NCI-H446 (cell line): ENCODE measurements at places on chromosomes 3 and 15.

DNA sequence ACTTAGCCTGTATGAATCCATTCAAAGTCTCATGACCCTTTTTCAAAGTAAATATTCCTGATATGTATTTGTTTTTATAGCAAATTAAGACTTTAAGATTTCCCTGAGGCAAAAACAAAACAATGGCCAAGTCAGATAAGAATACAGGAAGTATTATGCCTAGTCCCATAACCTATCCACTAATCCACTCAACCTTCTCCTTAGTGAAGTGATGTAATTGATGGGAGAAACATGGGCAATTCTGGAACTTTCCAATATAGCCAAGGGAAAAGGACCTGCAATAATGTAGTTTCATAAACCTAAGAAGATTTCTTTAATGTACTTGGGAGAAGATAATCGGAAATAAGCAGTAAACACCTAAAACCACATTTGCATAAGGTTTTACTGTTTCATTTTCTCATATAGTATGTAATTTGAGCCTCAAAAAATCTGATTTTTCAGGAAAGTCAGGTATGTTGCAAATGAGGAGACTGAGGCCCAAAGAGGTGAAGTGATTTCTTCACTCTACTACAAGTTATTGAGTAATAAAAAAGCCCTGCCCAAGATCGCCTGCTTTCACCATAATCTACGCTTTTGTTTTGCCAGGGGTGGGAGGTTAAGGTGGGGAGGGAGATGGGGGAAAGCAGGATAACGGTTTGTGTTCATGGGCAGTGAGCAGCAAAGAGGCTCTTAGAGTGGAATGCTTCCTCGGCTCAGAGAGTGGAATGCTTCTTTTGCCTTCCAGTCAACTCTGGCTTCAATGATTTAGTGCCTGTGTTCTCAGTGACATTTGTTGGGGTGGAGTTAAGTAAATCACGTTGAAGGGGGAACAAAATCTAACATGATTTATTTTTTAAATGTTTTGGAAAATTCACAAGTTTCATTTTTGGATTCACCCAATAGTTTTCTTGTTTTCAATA, 95.0 kb upstream of the FNDC3B start:
- DNase-seq: no peak

DNA sequence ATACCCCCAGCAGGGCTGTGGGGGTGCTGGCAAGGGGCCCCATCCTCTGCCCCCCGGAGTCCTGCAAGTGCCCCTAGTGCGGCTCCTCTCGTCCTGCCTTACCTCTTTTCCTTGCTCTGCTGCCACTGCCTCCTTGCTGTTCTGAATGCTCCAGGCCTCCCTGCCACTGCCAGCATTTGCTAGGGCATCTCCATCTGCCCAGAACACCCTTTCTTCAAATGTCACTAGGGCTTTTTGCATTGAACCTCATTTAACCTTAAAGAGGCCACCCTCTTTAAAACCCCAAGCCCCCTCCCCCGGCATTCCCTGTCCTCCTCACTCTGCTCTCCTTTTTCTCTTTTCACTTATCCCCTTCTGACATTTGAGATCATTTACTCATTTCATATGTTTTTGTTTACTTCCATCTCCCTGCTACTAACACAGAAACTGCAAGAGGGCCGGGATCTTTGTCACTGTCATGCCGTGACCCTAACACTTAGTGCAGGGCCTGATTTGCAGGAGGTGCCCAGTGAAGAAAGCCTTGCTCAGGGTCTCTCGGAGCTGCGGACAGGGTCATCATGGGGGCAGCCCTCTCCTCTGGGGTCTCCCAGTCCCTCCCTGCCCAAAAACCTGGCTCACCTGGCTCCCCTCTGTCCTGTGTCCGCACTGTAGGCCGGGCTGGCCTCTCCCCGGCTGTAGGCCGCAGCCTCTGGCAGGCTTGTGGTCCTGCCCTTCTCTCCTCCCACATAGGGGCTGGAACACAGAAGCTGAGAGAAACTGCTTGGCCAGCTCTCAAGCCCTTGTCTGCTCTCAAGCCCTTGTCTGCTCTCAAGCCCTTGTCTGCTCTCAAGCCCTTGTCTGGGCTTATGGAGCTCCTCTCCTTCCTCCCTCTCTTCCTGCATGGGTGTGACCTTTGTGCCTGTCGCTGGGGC, at the start of gene ACOX2:
Gene ACOX2 (minus strand): TSS at position 690 of the 911 bp plus-strand sequence. CDS start 2,084 bp downstream, outside the sequence.
- DNase-seq: no peak

- DNase-seq: no peak
Measured at GRCh38 chr3:183208260-183208659, 44.8 kb upstream of the B3GNT5 start.

DNA sequence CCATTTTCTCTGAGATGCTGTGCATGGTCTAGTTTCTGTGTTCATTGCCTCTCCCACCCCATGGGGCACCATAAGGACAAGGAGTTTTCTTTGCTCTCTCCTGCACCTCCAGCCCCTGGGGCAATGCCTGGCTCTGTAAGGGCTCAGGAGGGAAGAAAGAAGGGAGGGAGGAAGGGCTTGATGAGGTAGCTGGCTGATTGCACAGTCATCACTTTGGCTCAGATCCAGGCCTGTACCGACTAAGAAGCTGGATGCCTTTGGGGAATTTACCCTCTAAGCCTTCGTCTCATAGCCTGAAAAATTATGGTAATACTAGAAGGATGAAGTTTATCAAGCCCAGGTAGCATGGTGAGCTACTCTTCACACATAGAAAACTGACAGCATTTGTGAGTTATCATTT, 382.9 kb downstream of the GABRG3 start:
- no peak for DNase-seq
